ENCODE measurements at places on chromosomes 4 and X.

- DNase-seq: no peak
These were observed 32.7 kb downstream of the METAP1 start for GRCh38 chr4:99028187-99028586.

DNA sequence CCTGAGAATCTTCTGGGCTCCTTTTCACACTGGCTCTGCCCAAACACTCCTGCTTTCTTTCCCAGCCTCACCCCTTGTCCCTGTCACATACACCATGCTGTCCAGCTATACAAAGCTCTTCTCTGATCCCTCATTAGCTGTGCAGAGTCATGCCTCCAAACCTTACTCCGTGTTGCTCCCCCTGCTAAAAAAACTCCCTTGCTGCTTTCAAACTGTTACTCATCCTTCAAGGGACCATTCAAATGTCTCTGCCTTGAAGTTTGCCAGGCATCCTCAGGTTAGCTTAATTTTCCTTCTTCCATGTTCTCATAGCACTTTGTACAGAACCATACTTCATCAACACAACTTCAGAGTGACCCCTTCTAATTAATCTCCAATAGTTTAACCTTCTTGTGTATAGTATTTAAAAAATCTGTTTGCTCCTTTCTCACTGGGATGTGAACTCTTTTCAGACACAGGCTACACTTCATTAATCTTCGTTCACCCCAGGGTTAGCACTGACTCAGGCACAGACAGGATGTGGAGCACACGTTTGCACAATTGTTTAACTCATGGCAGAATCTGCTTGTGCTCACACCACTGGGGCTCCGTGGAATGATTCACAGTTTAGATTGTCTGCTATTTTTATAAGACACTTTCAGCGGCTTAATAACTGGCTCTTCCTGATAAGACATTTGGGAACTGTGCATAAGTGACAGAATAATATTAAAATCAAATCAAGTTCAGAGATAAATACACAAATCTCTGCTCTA is 21.4 kb upstream of the SEL1L3 start:
- no peak for DNase-seq

GRCh38 chr4:150065740-150066139 is 12.5 kb upstream of the DCLK2 start:
- no peak for DNase-seq

GRCh38 chr4:111174331-111174730 is 551.5 kb upstream of the PITX2 start:
- DNase-seq: no peak

DNA sequence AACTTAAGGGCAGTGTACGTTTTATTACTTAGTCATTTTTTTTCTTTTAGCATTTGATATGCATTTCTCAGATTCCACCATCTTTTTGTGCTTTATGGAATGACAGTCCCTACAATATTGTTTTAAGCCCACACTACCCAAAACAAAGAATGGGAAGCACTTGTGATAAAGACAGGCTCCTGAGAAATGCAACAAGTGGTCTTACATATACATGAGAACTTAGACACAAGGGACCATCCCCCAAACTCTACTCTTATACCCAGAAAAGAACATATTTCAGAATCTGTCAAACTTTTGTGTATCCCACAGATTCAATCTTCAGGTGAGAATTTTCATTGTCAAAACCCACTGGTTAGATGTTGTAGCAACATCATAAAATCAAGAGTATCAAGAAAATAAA is 491.1 kb downstream of the AFF2 start:
- DNase-seq: no peak

DNA sequence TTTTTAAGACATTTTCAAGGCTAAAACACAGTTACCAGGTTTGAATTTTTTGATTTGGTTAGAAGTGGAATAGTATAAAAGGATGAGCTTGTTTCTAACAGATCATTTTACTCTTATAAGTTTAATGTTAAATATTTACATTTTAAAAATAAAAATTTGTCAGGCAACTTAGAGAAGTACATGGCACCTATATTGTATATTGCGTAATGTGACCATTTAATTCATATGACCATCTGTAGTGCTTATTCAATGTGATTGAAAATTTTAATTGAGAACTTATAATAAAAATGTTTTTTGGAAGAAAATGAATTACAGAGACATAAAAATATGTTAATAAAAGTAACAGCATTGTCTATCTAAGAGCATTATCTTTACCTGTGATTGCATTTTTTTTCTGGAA is 1632.4 kb downstream of the RPA4 start:
- no peak for DNase-seq

DNA sequence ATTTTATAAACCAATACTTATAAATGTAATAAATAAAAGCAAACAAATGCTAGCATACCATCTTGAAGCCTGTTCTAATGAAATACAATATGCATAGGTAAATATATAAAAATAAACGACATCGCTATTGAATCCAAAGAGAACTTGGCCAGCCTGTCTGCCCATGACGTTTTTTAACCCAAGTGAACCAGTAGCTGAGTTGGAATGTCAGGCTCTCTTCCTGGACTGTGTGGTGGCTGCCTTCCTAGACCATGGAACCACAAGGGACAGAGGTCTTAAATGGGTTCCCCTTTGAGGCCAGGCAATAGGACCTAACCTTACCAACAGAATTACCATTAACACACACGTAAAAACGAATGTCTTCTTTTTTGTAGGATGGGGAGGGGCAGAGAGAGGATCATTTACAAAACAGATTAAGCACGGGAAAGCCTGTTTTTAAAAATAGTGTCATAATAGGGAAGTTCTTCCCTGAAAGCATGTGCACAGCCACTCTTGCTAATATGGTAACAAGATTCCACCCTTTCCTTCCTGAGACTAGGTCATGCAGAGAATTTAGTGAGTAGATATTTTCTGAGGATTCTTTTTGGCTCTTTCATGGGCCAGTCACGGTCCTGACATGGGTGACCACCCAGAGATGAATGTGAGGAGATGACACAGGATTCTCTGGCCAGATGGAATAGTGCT is 69.4 kb upstream of the ACSL1 start:
- no peak for DNase-seq

DNA sequence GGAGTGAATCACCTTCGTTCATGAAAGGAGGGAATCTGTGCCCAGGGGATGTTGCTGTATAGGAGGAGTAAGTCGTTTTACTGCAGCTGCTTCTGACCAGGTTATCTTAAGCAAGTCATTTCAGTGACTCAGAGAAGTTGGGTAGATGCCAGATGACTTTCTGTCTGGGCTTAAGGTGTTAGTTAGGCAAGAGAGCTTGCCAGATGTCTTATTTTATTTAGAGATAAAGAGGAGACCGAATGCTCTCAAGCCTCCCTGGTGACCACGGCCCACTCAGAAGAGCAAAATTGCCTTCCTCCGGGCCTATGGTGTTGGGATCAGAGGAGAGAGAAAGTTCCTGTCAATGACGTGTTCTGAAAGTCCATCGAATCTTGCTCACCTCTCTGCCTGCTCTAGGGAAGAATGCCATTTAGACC is 16.3 kb upstream of the ZNF827 start:
- DNase-seq: no peak

DNA sequence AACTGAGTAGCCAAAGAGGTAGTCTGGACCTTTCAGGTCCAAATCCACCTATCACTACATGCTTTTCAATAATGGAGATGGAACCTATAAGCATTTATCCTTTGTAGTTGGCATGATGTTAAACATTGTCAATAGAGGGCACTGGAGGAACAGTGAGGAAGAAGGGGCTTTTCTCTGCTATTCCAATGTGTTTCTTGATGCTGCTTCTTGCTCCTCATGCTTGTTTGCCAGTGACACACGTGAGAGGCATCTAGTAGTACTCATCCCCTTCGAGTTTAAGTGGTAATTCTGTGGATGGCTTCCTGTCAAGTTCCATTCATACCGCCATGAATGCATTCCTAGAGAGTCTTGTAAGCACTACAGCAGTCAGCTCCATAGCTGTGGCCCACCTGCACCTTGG is 84.0 kb downstream of the NAA11 start:
- no peak for DNase-seq
